CD4-positive, alpha-beta T cell treated with Interleukin-10 for 1 hour (primary cell): ENCODE measurements at places on chromosomes 13 and 19.
A peak's percentile ranks its signal among the peaks of the same experiment; 100 is the strongest.

GRCh38 chr13:26380930-26381329 is 127.0 kb downstream of the CDK8 start:
- DNase-seq: no peak

- DNase-seq: no peak
Observed at GRCh38 chr19:43478323-43478722, 12.9 kb upstream of the LYPD3 start.

DNA sequence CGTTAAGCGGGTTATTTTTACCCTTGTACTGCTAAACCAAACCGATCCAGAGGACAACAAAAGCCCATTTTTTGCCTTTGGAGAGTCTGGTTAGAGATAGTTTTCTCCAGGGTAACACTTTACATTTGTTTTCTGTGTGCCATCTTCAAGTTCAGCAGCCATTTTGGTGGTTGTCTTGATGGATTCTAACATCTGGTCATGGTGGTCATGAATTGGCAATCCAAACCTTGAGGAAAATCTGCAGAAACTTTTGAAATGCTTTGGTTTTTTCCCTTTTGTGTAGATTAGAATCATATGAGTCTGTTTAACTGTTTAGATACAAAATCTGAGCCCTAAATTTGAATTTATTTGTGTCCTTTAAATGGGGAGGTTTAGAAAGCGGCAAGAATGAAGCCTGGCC is 16.6 kb downstream of the HNRNPM start:
- no peak for DNase-seq

DNA sequence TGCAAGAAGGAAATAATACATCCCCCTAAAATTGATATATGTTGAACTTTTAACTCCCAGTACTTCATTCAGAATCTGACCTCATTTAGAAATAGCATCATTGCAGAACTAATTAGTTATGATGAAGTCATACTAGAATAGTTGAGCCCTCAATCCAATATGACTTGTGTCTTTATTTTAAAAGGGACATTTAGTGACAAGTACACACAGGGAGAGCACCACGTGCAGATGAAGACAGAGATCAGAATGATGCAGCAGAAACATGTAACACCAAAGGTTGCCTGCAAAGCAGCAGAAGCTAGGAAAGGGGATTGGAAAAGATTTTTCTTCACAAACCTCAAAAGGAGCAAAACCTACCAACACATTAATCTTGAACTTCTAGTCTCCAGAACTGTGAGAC is 2602.5 kb downstream of the PCDH9 start:
- DNase-seq: no peak

DNA sequence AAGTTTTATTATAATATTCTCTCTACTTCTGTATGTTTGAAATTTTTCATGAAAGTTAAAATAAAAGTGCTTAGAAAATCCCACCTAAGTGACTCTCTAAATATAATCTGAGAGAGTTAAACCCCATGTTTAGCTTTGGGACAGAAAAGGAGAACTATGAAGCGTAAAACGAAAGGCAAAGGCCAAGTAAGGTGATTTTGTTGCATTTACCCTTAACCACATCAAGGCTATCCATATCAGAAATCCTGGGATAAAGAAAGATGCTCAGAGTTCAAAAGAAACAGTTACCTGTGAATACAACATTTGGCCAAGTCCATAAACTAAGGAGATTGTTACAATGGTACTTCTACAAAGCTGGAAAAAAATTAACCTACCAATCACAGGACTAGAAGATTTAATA is 31.3 kb downstream of the UBL3 start:
- no peak for DNase-seq

GRCh38 chr13:41224113-41225110 is 30.0 kb upstream of the KBTBD7 start:
- no peak for DNase-seq

DNA sequence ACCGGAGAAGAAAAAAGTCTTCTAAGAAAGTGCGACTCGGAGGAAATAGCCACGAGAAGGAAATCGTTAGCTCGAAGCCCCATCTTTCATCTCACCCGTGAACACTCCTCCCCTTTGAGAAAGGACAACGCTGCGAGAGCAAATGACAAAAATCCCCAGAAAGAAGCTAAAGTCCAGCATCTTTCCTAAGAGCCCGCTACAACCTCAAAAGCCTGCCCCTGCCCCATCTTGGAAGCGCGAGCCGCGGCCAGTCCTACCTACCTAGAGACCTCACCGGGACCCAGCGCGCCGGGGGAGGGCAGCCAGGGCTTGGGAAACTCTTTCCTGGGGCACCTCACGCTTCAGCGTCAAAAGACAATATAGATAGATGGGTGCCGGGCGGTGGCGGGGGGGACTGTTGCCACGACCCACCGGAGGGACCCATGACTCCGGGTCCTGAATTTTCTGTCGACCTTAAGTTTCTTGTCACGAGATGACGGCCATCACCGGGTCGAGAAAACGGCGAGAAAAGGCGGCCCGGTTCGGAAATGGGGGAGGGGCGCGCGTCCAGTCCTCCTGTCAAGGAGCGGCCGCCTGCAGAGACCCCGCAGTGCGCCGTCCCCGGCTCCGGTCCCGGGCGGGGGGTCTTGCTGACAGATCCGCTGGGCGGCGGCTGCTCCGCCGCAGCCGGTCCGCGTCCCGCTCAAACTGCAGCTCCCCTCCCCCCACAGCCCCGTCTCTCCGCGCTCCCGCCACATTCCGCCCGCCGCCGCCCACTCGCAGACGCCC is 65.9 kb downstream of the KCNRG start:
- peak; percentile 61 for DNase-seq
